Muscle of arm (tissue), 14 donors: ENCODE measurements at places on chromosomes 13 and 19.

- DNase-seq: no peak
These were observed 3.3 kb upstream of the USP12 start for GRCh38 chr13:27174766-27175455.

- no peak for DNase-seq
These were observed 522.1 kb downstream of the DCT start for GRCh38 chr13:93957371-93957770.

DNA sequence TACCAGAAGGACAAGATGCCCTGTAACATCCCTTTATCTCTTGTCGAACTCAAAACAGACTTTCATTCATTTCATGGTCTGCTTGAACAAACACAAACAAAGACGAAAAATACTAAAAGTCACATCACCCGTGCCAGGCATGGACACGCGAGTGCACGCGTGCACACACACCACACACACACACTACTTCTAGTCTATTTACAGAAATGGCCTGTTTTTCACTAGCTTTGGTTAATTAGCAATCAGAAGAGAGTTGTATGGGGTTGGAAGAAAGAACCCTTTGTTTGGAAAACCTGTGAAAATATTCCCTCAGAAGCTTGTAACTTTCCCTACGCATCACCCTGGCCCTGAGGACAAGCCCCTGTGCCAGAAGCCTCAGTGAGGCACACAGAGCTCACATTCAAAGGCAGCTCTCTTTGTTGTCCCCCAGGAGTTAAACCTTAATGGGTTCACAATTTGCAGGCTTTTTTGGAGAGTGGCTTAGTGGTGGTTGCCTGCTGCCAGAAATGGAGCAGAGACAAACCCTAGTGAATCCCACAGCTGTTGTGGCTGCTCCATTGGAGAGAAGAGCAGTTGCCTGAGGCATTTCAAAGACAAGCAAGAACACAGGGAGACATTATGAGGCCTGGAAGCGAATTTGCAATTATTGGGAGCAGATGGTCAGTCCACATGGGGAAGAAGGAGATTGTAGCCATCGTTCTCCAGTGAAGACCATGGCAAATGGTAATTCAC is 55.9 kb downstream of the STARD13 start:
- peak; percentile 76 for DNase-seq

DNA sequence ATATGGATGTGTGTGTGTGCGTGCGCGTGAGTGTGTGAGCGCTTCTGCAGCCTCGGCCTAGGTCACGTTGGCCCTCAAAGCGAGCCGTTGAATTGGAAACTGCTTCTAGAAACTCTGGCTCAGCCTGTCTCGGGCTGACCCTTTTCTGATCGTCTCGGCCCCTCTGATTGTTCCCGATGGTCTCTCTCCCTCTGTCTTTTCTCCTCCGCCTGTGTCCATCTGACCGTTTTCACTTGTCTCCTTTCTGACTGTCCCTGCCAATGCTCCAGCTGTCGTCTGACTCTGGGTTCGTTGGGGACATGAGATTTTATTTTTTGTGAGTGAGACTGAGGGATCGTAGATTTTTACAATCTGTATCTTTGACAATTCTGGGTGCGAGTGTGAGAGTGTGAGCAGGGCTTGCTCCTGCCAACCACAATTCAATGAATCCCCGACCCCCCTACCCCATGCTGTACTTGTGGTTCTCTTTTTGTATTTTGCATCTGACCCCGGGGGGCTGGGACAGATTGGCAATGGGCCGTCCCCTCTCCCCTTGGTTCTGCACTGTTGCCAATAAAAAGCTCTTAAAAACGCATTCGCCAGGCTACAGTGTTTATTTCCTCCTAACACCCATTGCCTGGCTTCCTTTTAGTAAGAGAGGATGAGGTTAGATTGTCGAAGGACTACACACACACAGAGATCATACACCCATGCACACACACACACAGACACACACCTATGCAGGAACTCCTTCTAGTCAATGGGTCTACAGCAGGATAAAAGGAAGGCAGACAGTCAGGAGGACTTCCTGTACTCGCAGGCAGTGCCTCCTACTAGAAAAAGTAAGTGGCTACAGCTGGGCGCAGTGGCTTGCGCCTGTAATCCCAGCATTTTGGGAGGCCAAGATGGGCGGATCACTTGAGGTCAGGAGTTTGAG is 7.1 kb downstream of the FOSB start:
- DNase-seq: no peak

- DNase-seq: no peak
These were observed 58.6 kb upstream of the SPRY2 start for GRCh38 chr13:80399340-80400163.

GRCh38 chr19:35404879-35405622 is 34.2 kb downstream of the GPR42 start:
- DNase-seq: peak; percentile 22

GRCh38 chr13:34216256-34216655 is 398.3 kb downstream of the RFC3 start:
- DNase-seq: no peak
